ENCODE measurements at places on chromosomes 4 and X.

DNA sequence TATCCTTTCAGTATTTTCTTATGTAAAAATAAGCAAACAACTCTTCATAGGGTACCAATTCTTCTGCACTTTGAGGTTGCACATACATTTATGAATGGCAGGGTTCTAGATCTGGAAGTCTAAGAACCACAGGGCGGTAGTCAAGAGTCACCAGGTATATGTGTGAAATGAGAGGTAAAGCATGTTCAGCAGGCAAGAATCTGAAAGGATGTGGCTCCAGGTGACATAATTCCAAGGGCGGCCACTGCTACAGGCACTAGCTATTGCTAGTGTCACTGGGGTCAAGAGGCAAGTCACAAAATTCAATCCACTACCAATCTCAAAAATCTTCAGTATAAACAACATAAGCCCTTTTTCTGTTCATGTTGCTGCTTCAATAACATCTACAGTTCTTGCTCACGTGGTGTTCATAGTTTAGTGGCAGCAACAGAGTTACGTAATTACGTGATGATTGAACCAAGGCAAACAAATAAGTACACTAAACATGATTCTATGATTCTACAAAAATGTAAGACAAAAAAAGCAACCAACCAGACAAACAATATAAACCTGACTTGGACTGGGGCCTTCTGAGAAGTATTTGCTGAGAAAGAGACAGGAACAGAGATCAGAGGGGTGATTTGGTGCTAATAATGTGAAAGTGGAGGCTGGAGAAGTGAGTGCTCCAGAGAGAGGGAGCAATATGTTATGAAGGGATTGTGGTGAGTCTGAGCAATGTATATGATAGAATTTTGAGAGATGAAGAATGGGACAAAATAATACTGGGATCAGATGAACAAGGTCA, 101.7 kb downstream of the NAA11 start:
- no peak for DNase-seq

DNA sequence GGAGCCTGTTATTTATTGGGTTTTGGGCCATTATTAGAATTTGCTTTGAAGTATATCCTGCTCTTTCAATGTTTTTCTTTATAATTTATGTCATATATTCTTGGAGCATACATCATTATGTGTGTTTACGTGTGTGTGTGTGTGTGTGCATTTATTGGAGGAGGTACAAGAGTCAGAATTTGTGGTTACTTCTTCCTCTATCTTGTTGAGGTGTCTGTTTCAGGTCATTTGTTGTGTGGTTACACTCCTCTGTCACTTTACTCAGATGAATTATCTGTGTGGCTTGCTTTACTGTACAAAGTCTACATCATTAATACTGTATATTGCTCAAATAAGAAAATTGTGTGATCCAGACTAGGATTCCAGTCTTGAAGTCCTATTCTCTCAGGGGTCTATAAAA, 1957.4 kb upstream of the TENM3 start:
- no peak for DNase-seq

- no peak for DNase-seq
Measured at GRCh38 chr4:128820671-128821070, 11.2 kb downstream of the JADE1 start.

DNA sequence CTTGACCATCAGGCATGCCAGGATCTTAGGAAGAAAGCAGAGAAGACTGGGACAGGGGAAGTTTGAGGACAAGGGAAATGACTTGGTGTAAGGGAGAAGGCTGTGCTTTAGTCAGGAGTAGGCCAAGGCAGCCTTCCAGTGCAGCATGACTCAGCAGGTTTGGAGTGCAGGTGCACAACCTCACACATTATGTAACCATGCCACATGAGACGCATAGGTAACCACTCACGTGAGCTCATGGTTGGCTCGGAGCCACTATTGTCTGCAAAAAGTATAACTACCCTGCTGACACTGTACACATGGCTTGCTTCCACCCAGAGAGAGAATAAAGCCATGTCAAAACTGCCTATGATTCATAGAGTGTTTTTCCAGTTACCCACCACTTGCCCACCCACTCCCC, 715.9 kb downstream of the SMARCA1 start:
- DNase-seq = no peak

DNA sequence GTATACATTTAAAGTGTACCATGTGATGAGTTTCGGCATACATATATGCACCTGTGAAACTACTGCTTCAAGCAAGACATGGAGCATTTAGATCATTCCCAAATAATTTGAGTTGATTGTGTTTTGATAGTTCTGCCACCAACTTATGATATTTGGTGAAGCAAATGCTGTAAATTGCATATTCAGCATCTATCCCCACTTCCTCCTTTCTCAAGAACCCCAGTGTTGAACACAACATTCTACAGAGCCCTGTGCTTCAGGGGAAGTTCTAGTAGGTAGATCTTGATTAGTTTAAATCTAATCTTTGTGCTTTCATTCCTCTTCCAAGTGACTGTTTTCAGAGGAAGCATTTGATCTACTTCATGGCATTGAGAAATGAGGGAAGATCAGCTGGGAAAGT, 5.4 kb upstream of the SHROOM3 start:
- no peak for DNase-seq

DNA sequence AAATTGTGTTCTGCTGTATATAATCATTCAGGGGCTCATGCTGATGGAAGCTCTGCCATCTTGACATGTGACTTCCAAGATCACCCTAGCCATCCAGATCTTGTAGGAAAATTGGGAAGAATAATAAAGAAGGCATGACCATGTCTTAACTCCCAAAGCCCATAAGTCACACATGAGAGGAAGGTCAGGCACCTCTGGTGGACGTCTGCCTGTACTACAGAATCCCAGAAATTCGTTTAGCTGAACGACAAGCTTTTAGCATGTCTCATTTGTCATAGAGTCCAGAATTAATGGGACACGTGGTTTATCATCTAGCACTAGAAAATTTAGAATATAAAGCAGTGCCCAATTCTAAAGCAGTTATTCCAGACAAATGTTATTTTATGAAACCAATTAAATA, 212.7 kb downstream of the CENPC start:
- DNase-seq = no peak

DNA sequence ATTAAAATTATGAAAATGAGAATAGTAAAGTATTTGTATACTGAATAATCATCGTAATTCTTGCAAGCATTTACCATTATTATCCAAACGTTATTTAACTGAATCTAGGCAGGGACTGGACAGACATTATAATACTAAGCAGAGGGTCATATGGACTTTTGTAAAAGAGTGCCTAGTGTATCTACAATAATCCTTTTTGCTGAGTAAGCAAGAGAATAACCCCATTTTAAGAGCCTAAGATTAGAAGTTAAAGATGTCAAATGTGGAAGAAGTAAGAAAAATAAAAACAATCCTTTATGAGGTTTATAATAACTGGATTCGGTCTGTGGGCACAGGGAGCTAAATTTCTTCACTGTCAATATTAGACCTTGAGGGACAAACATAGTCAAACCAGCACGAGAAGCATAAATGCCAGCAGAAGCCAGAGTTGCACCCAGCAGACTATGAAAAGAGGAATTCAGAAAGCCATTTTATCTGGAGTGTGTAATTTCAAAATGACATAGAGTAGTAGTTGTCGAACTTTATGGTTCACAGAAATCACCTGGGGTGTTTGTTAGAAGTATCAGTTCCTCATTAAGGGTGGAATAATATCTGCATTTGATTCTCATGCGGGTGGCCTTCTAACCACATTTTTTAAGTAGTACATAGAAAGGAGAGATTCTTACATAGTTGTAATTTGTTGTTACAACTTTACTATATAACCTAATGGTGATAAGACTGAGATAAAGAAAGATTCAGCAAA, 39.7 kb upstream of the DCLK2 start:
- no peak for DNase-seq

GRCh38 chr4:77047037-77047436, 28.8 kb downstream of the CCNI start:
- no peak for DNase-seq

DNA sequence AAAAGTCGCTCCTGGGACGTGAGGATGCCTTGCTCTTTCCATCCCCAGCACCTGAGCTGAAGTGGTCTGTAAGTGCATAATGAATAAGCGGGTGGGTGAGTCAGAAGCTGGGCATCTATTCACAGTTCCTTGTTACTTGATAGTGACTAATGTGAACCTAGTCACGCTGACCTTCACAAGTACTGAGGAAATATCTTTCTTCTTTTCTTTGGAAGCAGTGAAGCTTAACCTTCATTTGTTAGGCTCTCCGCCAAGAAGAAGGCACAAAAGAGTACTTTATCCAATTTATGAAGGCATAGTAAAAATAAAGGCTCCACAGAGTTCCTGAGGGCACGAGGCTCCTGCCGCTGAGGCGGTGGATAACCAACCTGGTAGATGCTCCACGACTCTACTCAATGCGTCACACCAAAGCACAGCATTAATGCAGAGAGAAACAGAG, 475.7 kb upstream of the SLIT2 start:
- no peak for DNase-seq

DNA sequence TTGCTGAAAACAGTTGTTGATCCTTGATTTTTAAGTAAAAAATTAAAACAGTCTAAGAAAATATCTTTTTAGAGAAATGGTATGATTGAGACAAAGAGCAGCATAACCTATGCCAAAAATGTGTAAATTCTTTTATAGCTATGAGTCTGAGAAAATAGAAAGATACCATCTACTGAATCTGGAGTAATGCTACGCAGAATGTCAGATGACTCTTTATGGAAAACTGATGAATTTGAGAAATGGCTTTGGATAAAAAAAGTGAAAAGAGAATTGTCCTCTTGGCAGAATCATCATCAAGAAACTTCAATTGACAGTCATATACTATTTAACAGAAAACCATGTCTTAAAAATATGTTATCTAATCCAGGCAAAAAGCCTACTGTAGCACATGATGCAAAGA, 183.1 kb downstream of the FAT4 start:
- no peak for DNase-seq

DNA sequence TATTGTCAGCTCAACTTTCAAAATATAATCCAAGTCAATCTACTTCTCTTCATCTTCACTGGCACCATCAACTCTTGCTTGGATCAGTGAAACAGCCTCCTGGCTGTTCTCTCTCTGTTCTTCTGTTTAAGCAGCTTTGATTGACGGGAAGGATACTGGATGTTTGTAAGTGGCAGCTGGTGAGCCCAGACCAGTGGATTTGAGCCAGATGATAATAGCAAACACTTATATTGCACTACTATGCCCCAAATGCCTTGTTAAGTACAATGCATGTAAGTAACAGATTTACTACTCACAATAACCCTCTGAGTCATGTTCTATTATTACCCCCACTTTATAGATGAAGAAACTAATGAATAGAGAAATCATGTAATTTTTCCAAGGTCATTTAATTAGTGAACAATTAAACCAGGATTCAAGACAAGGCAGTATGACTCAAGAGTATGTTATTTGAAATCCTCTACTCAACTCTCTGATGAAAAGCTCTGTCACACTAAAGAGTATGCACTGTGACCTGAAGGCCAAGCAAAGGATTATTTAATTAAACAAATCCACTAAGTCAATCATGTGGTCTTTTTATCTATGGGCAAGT, 44.8 kb downstream of the SPANXN3 start:
- no peak for DNase-seq

- DNase-seq = no peak
Measured at GRCh38 chr4:124977045-124977444, 264.5 kb upstream of the ANKRD50 start.

- no peak for DNase-seq
Measured at GRCh38 chr4:76723924-76724323, 174.0 kb downstream of the SOWAHB start.

DNA sequence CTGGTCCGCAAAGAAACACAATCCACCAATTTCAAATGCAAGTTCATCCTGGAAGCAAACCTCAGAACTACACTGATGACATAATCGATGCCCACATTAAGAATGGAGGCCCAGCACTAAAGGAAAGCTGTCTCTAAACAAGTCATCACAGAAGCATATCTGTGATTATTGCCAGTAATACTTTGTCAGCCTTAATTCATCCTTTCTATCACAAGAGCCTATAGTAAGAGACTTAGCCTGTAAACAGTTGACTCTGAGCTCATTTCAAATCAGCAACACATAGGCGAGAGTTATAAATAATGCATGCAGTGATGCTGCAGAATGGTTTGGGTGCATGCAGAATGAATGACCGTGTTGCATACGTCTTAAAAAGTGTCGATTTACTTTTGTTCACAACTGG, 105.9 kb upstream of the ZFP42 start:
- no peak for DNase-seq

- DNase-seq = no peak
Measured at GRCh38 chr4:76799718-76800117, 98.2 kb downstream of the SOWAHB start.

GRCh38 chr4:21205821-21206531, 505.7 kb downstream of the PACRGL start:
- DNase-seq = no peak

DNA sequence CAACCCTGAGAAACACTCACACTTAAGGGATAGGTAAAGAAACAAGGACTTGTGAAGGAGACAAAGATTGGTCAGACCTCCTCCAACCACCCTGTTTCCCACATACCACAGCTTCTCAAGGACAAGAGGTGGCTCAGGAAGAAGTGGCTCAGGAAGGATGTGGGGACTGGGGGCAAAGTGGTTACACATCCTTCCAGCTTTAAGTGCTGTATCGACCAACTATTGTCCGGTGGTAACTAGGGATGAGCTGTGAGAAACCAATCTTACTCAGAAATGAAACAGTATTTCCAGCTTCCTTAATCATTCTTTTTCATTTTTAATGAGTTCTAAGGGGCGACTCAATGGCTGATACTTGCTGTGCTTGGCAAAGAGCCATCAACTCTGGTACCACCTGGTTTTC, 8.5 kb upstream of the LHFPL1 start:
- DNase-seq = no peak

DNA sequence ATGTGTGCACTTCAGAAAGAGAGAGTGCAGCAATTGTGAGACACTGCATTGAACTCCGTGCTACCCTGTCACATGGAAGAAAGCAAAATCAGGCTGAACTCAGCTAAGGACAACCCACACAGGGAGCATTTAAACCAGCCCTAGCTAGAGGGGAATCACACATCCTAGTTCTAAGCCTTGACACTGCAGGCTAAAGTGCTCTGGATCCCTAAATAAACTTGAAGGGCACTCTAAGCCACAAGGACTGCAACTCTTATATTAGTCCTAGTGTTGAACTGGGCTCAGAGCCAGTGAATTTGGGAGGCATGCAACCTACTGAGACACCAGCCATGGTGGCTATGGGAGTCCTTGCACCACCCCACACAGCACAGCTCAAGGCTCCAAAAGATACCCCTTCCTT, 311.9 kb downstream of the OPHN1 start:
- DNase-seq = no peak

GRCh38 chrX:36978886-36979285, 29.3 kb upstream of the FAM47C start:
- no peak for DNase-seq

- DNase-seq = no peak
Measured at GRCh38 chr4:139814323-139815015, 148.8 kb downstream of the MGST2 start.

GRCh38 chr4:38453253-38453881, 210.6 kb upstream of the KLF3 start:
- no peak for DNase-seq

DNA sequence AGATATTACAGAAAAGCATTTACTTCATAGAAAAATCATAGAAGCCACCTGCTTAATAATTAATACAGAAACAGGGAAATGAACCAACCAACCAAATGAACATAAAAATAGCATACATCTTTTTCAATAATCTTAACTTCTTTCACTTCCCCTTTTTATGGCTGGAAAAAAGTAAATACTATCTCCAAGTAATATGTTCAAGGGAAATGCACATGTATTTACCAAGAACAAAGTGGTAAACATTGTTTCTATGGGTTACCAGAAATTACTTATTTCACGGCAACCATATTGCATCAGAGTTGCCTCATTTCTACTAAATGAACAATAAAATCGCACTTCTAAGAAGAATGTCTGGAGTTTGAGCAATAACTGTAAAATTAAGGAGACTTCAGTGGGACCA, 321.3 kb downstream of the TMA16 start:
- DNase-seq = no peak
